NCI-H1436 treated with DMSO at 0.1 percent for 48 hours (cell line): ENCODE measurements at places on chromosomes 4 and X.

GRCh38 chr4:183011213-183011907, 87.7 kb upstream of the WWC2 start:
- no peak for DNase-seq

GRCh38 chr4:140088323-140088967, 65.5 kb downstream of the MAML3 start:
- DNase-seq = no peak

DNA sequence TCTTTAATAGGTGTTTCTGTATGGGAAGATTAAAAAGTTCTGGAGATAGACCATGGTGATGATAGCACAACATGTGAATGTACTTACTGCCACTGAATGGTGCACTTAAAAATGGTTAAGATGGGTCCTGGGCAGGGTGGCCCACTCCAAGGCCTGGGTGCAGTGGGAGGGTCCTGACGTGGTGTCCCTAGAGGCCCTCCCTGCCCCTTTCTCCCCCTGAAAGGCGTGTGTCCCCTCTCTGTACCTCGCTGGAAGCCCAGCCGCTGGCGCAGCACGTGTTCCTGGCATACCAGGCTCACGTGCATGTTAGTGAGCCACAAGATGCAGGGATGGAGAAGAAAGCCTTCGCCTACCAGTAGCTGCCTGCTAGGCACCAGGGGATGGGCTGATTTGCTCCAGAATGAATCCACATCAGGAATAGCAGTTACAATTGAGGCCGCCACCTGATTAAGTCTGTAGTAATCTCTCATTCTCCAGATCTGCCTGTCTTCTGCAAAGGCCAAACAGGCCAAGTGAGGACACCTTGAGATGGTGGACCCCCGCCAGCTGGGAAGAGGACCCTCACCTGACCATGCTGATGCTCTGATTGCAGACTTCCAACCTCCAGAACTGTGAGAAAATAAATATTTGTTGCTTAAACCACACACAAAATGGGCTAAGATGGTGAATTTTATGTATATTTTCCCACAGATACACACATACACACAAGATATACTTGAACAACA, 67.5 kb downstream of the COQ2 start:
- DNase-seq = no peak

- no peak for DNase-seq
Observed at GRCh38 chr4:151198748-151199147, 78.2 kb upstream of the PRSS48 start.

DNA sequence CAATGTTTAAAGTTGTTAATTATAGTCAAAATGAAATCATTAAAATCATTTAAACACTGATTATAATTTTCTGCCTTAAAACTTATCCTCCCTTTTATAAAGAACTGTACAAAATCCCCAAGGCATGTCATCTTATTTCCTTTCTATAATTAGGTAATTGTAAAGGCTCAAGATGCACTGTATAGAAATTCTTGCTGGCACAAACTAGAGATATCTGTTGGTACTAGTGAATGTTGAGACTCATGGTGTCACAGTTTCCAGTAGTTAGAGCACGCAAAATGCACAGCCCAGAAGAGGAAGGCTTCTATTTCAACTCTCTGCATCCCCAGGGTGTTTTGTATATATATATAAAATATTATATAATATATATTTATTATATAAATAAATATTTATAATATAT, 22.7 kb upstream of the PLA2G12A start:
- no peak for DNase-seq

DNA sequence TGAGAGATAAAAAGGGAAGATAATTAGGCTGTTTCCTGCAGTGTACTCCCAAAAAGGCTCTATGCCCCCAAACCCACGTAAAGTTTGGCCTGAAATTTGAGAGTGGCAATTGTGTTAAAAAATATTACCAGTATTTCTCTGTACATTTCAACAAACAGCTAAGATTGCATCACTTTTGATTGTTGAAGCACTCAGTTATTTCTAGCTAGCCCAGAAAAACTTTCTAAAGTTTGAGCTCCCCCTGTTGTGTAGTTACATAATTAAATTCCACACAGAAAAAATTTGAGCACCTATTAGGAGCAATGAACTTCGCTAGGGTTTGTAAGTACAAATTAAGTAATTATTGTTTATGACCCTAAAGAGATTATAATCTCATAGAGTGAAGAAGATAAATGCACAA, 109.4 kb downstream of the DLG3 start:
- no peak for DNase-seq

GRCh38 chr4:43048570-43048969, 156.1 kb downstream of the GRXCR1 start:
- DNase-seq = no peak

DNA sequence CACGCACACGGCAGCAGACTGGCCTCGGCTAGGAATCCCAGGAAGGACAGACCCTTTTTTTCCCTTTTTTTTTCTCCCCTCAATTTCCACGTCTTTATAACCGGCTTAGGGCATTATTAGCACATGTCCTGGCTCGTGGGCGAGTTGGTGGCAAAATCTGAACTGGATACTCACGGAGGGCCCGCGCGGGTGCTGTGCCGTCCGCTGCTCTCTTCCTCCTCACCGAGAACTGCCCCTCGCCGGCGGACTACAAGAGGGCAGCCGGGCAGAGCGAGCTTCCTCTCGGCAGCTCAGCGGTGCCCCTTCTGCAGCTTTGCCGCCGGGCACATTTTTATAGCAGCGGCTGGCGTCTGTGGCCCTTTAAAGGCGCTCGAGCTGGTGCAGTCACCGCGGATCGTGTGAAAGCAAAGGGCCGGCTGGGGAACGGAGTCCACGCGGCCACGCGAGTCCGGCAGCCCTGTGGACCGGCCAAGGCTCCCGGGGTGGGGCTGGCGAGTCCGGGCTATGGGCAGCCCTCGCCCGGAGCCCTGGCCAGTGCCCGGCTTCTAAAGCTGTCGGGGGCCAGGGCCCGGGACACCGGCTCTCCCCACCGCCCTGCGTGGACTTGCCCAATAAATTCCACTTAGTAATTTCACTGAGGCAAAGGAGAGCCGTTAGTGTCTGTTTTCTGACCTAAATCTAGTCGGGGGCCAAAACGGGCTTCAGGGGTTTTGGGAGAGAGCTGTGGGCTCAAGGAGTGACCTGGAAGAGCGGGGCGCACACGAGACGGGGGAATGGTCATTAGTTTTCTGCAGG, 1.3 kb upstream of the CITED1 start:
- no peak for DNase-seq

DNA sequence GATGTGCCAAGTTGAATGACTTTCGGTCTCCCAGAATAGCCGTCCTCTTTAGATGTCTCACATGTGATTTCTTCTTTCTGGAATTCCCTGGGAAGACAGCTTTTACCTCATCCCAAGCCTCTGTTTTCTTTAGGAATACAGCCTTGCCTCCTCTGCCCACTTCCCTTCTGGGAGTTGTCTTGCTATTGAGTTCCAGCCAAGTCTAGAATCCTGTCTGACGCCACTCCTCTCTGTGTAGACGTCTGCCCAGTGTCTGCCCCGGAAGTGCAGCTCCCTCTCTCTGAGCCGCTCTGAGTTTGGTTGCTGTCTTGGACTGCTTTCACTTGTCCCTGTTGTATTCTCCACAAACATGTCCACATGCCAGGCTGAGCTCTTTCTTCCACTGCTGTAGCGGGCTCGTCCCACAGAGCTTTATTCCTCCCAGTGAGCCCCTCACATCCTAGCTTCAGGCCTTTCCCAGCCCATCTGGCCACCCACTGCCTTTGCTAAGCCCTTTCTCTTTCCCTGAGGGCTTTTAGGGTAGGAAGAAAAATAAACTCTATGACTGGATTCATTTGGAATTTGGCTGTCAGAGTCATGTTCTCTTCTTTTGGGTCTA, 9.0 kb upstream of the IGFBP7 start:
- no peak for DNase-seq

GRCh38 chrX:39022106-39022505, 220.8 kb downstream of the MID1IP1 start:
- no peak for DNase-seq

DNA sequence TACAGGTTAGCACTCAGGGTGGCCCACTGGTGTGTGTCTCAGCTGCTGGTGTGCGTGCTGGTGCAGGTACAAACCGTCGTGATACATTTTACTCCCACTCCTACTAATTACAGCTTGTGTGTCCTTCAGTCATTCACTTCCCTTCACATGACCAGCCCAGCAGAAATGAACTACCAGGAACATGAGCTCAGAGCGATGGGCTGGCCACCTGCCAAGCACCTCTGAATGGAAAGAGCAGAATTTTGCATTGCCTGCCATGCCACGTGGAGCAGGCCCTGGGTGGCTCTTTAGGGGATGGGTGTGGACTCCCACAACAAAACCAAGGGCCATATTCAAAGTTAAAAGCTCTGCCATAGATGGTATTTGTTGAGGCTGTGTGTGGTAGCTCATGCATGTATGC, 58.9 kb upstream of the PGM2 start:
- peak; percentile 39 for DNase-seq

DNA sequence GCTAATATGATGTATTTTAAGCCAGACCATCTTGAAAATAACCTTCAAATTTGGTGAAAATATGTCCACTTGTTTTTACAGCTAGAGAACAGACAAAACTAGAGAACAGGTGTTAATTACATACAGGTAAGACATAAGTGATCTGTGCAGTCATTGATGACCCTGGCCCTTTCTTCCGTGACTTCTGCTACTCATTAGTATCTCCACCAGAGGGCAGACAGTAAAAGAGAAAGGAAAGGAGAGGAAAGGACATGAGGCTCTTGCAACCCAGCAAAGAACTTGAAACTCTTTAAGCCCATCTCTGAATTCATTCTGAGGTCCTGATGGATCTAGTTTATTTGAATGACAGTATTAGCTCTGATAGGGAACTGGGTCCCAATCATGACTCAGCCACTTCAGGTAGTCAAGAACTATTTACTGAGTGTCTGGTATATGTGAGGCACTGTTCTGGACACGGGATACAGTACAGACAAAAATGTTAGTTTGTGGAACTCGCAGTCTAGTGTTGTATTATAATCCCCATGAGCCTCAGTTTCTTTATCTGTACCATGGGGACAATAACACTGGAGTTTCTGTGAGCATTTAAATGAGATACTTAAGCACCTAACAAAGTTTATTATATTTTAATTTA, 121.0 kb upstream of the TEX13D start:
- peak; percentile 15 for DNase-seq

DNA sequence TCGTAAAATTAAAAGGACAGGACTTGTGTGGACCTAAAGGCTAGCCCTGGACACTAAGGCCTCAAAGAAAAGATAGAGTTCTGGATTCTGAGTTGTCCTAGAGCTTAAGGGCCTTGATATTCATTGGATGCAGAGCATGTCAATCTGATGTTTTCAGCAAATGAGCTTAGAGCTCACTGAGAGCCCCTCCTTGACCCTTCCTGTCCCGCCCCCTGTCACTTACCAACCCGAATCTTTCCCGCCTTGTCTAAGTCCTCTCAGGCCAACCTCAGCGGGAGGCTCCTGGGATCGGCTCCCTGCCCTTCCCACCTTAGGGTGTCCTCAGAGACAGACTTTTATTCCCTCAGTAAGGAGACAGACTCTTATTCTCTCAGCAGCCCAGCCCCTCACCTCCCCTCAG, at the start of gene CT47C1:
Gene CT47C1, plus strand, starts transcription at position 250 of the 400 bp plus-strand sequence. CDS start 233 bp downstream, outside the sequence.
- DNase-seq = no peak

- no peak for DNase-seq
Observed at GRCh38 chr4:112023402-112023950, 121.8 kb upstream of the FAM241A start.

GRCh38 chr4:170134821-170135220, 45.1 kb upstream of the AADAT start:
- DNase-seq = no peak

DNA sequence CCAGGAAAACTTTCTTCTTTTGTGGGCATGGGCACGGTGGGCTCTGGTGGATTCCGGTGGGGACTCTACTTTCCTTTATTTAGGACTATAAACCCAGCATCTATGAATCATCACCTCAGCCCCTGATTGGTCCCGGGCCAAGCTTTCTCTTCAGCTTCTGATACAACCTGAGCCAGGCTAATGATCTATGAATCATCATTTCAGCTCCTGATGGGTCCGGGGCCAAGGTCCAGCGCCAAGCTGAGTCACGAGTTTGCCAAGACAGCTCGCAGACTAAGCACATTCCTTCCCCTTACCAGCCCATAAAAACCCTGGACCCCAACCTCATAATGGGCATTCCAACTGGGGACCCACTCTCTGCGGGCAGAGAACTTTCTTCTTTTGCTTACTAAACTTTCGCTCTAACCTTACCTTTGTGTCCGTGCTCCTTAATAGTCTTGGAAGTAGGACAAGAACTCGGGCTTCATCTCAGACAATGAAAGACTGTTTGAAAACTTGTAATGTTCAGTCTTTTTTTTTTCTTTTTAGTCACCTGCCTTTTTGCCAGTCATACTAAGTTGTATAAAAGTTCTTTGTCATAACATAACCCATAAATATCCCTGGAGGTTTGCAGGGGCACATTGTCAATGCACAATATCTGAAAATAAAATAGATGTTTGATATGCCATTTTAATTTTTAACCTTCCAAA, 904.9 kb upstream of the EPHA5 start:
- DNase-seq = no peak

DNA sequence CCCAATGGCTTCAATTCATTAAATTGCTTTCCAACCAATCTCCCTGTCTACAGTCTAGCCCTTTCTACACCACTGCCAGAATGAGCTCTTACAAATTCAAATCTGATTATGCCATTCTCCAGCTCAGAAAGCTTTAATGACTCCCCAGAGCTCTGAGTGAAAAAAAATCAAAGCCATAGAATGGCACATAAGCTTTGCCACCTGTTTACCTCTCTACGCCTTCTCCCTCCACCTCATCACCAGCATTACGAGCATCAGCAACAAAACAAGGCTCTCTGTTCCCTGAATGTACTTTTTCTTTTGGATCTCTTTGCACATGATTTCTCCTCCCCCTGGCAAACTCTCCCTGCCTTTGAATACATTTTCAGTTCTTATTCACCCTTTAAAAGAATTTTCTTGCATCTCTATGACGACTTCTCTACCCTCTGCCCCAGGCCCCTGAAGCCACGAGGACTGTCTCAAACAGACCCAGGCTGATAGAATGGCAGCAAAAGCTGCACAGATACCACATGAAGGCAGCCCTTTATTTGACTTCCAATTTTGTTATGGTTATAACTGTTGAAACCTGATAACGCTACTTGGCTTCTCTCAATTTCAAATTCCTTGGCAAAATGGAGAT, 516.0 kb downstream of the PCDH7 start:
- peak; percentile 87 for DNase-seq
